WERI-Rb-1 (cell line): ENCODE measurements at places on chromosomes 7 and 10.
A peak's percentile ranks its signal among the peaks of the same experiment; 100 is the strongest.

GRCh38 chr7:12683678-12684585, 3.5 kb upstream of the ARL4A start:
- no peak for DNase-seq

GRCh38 chr7:98613601-98614425, 3.3 kb upstream of the NPTX2 start:
- DNase-seq: peak; percentile 60

GRCh38 chr7:78176171-78176570, 377.6 kb downstream of the PHTF2 start:
- DNase-seq: no peak

DNA sequence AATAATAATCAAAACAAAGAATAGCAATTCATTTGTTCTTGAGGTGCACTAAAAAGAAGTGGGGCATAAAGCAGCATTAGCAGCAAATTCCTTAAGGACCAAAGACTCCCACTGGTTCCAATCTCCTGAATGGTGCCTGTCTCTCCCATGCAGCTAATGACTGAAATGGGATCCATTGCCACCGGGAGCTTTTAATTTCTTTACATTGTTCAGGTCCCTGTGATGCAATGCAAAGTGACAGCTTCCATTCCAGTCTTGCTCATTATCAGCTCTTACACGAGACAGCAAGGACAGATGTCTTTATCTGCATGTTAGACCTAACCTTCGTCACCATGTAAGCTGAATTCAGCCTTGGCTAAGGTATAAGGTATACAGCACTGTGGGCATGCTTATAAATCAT, 148.1 kb downstream of the POU6F2 start:
- DNase-seq: no peak

DNA sequence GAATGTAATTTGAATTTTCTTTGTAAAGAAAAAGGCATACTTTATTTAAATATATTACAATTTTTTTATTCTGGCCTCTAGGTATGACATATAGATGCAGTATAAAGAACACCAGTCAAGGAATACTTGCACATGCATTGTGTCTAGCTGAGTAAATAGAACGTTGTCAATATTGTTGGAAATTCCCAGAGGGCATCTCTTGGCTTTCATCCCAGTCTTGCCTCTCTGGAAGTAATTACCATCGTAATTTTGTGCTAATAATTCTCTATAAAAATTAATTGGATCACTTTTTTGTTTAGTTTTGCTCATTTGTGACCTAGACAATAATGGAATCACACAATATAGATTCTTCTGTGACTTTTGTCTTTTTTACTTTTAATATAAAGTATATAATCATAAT, 1052.3 kb upstream of the CELF2 start:
- DNase-seq: no peak

- DNase-seq: no peak
Observed at GRCh38 chr10:17175551-17175950, 25.9 kb downstream of the TRDMT1 start.

DNA sequence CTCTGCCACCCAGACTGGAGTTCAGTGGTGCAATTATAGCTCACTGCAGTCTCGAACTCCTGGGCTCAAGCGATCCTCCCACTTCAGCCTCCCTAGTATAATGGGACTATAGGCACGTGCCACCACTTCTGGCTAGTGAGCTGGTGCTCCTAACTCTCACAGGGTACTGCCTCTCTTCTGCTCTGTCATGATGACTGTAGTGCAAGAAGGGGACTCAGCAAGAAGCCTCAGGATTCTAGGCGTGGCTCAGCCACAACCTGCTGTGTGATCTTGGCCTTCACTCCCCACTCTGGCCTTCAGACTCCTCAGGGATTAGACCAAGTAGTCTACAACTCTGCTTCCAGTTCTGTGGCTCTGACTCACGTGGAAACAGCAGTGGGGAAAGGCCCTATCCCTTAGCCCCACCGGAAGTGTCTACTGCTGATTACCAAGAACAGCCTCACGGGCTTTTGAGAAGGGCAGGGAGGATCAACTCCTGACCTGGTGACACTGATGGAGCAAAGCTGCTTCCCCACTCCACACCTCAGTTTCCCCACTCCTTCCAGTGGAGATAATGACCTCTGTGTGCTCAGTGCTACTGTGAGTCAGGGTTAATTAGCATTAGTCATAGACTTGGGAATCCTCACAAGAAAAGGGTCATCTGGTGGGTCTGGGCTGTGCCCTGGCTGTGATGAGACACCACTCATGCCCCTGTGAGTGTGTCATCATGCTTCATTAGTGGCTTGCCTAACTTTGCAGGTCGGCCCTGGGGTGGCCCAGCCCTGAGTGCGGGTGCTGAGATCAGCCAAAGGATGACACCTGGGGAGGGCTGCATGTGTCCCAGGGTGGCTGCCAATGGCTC, 41.1 kb downstream of the ZC3HC1 start:
- DNase-seq: no peak

GRCh38 chr7:50351267-50351666, 46.8 kb downstream of the IKZF1 start:
- no peak for DNase-seq

- DNase-seq: no peak
Observed at GRCh38 chr7:3250725-3251124, 50.3 kb upstream of the SDK1 start.

DNA sequence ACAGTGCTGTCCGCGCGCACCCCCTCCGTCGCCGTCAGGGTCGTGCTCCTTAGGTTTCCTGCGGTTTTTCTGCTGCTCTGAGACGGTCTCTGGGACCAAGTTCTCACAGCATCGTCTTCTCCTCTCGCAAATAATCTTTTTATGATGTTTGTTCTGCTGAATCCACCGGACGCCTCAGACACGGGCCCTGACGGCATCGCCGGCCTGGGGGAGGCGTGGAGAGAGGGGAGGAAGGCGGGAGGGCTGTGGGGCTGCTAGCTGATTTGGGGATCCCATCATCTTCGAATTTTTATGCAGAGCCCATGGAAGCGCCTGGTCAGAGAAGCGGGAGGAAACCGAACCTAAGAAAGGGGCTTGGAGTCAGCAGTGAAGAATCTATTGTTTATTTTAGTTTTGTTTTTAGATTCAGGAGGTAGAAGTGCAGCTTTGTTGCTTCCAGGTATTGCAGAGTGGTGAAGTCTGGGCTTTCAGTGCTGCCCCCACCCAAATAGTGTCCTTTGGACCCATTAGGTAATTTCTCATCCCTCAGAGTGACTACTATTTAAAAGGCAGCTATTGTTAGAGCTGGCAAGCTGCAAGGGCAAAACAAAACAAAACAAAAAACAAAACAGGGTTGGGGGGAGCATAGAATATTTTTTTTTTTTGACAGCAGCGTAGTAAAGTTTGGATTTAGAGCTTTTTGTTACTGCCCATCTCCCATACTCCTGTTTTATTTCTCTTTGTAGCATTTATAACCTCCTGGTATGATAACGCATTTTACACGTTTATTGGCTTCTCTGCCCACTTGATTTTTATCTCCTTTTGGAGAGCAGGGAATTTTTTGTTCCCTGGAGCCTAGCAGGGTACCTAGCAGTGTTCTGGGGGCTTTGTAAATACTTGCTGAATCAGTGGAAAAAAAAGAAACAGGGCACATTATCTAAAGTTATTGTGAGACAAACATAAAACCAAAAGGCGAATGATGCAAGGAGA, 92.6 kb downstream of the SPAG6 start:
- DNase-seq: no peak

DNA sequence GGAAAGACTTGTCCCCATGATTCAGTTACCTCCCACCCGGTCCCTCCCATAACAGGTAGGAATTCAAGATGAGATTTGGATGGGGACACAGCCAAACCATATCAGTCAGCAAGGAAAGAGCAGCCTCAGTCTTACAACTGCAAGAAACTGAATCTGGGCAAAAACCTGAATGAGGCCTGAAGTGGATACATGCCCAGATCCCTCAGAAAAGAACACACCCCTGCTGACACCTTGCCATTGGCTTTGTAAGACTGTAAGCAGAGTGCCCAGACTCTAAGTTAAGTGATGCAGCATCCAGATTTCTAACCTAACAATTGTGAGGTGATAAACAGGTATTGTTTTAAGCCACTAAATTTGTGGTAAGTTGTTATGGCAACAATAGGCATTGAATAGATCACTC, 670.8 kb downstream of the SORCS1 start:
- no peak for DNase-seq

- no peak for DNase-seq
Observed at GRCh38 chr7:88826222-88826621, 30.7 kb upstream of the TEX47 start.

GRCh38 chr7:30970594-30971094, 6.9 kb downstream of the GHRHR start:
- no peak for DNase-seq
